ENCODE measurements at places on chromosomes 2 and 18. TPM values are rescaled to one million over a fixed set of nuclear protein-coding genes. Genes with fewer than 3 reads are reported as not detected.

The TTC31 gene
- total RNA-seq = 42.3 TPM

The GFPT1 gene
- 27.4 TPM for total RNA-seq

GRCh38 chr18:10798727-10799550 lies 273.1 kb downstream of the NAPG start:
- no peak for DNase-seq
- H3K27me3 ChIP-seq = peaks cover 1% of the 10 kb centered on the region
- no peaks in the 10 kb centered on the region for H3K36me3 ChIP-seq
- H3K27ac ChIP-seq = no peak overlapping the region
- H3K4me1 ChIP-seq = no peaks in the 10 kb centered on the region
- H3K4me3 ChIP-seq = no peak overlapping the region

DNA sequence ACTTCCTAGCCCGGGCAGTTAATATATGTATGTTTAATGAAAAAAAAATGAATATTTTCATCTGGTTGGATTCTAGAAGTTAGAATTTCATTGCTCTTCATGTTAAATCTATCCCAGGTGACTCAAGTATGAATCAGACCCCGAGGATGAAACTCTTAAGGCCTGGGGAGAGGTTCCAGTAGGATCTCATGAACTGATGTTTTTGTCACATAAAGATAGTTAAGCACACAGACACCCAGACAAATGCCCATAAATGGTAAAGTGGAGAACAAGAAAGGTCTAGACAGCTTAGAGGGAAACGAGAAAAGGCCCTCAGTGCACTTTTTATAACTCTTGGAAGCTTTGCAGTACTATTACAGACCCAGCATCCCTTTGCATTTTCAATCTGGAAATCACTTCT lies 114.1 kb downstream of the RIF1 start:
- no peaks in the 10 kb centered on the region for H3K36me3 ChIP-seq
- H3K27me3 ChIP-seq = no peaks in the 10 kb centered on the region
- no peaks in the 10 kb centered on the region for H3K4me1 ChIP-seq
- H3K4me3 ChIP-seq = no peak overlapping the region

DNA sequence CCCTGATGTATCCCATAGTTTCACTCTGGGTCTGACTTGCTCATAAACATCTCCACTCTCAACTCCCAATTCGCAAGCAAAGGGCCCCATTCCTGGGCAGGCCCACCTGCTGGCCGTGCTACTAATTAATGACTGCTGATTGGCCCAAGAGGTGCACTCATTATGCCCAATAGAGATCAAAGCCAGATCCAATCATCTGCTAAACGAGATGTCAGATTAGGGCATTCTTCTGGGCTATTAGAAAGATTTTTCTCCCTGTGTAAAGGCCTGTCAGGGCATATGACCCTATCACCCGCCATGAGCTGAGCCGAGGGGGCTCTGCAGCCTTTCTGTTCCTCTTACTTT lies 103.4 kb upstream of the HAAO start:
- DNase-seq = no peak

Data from activated CD4-positive, alpha-beta memory T cell treated with anti-CD3 and anti-CD28 coated beads, Interleukin-2, amount 10 ng/mL, durations not matched to agents 7 days and 5 days (primary cell).